ENCODE measurements at places on chromosomes 1 and 21.

DNA sequence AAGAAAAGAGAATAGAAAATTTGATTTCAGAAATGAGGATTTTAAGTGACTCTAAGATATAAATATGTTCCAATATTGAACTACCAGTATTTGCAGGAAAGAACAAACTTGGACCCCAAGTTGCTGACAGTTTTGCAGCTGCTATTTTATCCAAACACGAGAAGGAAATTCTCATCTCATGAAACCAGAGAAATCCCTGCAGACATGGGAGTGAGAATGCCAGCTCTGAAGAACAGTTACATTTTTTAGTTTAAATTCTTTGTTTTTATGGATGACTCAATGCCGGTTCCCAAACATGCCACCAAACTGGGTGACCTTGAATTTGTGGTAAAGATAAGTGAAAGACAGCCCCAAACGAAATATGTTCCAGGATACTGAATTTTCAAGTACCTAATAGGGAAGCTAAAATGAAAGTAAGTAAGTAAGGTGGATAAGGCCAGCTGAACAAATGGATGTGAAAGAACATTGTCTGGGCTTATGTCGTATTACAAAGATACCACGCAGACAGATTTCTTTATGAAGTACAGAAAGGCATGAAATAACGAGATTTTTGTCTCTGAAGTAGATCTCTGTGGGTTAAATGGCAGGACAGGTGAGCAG lies 19.9 kb downstream of the TLR5 start:
- no peak for DNase-seq

GRCh38 chr1:228810878-228811711 lies 75.8 kb downstream of the RHOU start:
- DNase-seq, result no peak

DNA sequence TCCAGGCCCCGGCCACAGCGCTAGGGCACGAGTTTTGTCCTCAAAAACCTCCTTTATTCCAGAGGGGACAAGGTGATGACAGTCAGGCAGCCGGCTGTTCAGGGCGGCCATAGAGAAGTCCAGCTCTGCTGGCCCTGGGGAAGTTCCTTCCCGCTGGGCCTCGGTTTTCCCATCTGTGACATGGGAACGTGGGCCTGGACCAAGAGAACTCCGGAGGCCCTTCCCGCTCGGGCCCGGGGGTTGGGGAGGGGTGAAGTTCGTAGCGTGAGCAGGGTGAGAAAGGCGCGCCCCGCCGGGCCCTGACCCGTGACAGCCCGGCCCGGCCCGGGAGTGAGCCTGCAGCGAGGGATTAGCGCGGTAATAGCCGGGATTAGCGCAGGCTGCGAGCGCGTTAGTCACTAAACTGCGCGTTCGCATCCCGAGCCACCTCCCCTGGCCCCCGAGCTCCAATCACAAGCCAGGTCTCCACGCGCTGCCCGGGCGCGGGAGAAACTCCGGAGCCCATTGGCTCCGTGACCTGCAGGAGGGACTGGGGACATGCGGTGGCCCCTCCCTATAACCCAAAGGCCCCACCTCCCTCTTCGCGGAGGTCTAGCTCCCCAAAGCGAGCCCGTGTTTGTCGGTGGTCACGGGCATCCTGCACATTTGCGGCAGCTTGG lies 29.8 kb upstream of the PADI2 start:
- DNase-seq, result no peak

DNA sequence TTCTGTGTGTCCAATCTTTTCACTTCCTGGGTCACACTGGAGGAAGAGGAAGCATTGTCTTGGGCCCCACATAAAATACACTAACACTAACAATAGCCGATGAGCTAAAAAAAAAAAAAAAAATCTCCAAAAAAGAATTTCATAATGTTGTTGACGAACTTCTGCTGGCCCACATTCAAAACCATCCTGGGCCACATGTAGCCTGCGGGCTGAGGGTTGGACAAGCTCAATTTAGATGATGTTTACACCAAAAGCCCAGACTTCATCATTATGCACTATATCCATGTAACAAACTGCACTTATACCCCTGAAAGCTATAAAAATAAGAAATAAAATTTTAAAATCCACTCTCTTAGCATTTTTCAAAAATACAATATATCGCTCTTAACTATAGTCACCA lies 187.8 kb upstream of the PTBP2 start:
- DNase-seq, result no peak

DNA sequence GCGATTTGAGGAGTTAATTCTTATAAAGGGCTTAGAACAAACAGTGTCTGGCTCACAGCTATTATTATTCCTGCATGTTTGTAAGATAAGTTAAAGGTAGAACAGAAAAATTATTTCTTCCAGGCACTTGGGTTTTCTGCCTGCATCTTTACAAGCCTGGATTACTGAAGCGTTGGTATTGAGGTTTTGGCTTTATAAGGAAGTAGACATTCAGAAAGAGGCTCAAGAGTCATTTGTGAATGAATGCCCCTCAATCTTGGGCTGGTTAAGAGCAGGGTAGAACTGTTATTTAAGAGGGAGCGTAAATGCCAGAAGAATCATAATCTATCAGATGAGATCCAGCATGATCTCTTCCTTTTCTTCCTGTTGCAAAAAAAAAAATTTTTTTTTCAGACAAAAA lies 77.3 kb upstream of the ARID1A start:
- no peak for DNase-seq

DNA sequence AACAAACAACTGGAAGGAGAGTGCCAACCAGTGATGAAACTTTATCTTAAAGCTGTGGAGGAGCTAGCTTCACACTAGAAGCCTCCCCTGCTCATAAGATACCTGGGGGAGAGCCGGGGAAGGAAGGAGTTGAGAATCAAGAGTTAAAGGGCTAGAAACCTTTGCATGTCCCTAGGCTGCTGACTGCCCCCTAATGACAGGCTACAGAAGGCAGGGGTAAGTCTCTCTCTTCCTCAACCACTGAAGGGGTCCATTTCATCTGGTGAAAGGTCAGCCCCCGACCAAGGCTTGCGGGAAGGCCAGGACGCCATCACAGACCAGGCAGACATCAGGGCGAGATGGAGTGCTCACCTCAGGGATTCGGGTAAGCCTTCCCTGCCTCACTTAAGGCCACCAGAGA lies 65.6 kb upstream of the GRHL3 start:
- no peak for DNase-seq

- no peak for DNase-seq
Observed at GRCh38 chr1:33176362-33176850, 5.4 kb downstream of the TRIM62 start.

GRCh38 chr1:28508435-28508754 lies 2.6 kb downstream of the RCC1 start:
- peak; percentile 29 for DNase-seq

DNA sequence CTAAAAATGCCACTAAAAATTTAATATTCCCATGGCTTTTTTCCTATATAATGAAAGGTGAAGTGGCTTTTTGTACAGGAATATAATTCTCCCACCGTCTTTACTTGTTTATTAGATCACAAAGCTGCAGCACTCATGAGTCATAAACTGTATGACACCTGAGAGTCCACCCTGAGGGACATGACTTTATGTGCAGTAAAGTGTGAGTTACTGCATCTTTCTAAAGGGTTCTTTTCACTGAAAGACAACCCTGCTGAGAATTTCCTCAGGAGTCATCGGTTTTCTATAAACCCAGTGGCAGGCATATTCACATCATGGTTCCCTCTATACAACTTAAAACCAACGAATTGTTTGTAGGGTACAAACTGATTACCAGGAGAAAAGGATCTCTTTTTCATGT lies 77.4 kb downstream of the APP start:
- no peak for DNase-seq

- no peak for DNase-seq
Observed at GRCh38 chr1:245232931-245233330, 78.1 kb downstream of the KIF26B start.

DNA sequence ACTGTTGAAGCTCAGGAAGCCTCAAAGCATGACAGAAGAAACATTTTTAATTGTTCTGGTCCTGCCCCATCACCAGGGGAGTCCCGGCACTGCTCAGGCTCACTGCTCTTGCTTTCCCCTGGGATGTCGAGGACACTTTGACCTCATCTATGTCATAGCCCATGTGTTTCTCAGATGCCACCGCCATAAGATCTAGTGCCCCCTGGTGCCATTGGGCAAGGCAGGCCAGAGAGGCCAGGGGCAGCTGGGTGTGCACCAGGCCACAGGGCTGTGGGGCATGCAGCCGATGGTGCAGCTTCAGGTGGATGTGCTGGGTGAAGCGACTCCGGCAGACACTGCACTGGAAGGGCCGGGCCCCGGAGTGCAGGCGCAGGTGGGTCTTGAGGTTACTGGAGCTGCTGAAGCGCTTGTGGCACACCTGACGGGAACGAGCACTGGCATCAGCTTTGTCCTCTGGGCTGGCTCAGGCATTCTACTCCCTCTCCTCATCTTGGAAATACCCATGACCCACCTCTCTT lies 7.7 kb upstream of the CRYBG2 start:
- no peak for DNase-seq

DNA sequence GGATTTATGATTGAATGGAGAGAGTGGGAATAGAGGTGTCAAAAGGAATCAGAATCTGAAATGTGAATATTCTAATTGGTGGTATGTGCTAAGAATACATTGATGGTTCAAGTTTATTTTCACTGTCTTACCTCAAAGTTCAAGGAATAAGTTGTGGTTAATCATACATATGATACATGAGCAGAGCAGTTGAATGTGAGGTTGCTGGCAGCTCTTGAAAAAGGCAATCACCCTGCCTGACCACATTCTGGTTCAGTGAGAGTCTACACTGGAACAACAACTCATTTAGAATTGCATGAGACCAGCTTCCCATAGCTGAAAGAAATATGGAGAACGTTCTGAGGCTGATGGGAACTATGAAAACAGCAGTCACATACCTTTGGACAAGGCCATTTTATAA lies 68.3 kb upstream of the ARHGAP29 start:
- DNase-seq, result no peak

- DNase-seq, result no peak
Observed at GRCh38 chr1:155645648-155646047, 35.6 kb downstream of the MSTO1 start.

- DNase-seq, result no peak
Observed at GRCh38 chr1:88043834-88044233, 640.2 kb upstream of the PKN2 start.

DNA sequence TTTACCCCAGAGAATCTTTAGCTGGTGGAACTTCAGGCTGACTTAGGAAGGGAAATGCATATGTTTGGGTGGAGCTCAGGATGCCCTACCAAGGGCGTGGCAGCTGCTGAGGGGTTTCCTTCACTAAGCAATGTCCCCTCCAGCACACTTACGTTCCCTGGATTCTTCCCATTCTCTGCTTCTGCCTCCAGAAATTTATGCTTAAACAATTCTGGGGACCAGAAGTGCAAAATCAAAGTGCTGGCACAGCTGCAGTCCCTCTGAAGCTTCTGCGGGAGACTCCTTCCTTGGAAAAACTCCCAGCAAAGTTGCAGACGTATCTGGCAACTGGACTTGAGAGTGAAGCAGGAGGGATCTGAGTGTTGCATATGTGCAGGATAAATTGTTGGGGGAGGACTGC lies 402.8 kb downstream of the PCP4 start:
- DNase-seq, result no peak

All from activated CD8-positive, alpha-beta memory T cell treated with anti-CD3 and anti-CD28 coated beads for 48 hours (primary cell).